Lower leg skin (tissue), 4 donors: ENCODE measurements at places on chromosomes 1 and 21.
A peak's percentile ranks its signal among the peaks of the same experiment; 100 is the strongest.

DNA sequence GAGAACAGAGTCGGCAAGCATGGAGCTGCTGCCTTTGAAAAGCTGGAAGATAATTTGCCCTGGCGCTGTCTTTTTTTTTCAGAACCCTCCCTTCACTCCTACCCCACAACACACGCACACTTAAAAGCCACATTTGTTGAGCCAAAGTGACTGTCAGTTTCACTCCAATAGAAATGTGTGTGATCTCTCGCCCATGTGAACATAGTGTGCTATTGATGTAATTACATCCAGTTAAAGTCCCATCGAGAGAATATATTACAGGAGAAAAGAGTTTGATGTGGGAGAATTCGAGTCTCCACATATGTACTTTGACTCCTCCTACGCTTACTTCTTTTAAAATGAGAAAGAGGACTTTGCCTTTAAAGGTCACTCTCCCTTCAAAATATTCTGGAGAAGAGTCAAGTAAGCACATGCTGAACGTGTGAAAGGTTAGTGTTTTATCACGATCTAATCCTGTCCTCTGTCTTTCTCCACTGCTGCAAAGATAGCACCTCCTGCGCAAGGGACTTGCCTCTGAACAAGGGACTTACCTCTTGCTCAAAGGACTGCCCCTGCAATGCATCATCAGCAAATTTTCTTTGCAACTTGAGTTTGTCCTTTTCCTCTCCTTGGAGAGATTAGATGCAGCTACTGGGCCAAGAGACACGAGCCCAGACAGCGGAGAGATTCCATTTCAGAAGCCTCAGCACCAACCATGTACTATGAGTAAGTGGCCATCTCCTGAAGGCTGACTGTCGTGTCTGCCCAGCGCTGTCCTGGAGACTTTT is 613.9 kb downstream of the PTPRU start:
- DNase-seq, result no peak

DNA sequence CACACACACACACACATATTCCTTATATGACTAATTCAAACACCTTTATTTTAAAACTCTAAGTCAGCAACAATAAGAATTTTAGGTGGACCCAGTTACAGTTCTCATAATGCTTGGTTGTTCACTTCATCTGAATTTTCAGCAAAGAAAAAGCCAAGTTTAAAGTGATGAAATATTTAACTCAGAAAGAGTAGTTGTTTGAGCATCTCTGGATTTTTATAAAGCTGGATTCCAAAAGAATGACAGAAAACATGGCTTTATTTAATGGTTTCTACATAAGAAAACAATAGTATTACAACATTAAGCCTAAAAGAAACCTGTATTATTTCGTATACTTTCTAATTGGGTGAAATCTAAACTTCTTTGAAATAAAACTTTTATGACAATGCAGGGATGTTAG is 54.2 kb upstream of the ADAMTS5 start:
- DNase-seq, result no peak

- no peak for DNase-seq
Observed at GRCh38 chr1:207504438-207504837, 8.5 kb downstream of the CR1 start.

DNA sequence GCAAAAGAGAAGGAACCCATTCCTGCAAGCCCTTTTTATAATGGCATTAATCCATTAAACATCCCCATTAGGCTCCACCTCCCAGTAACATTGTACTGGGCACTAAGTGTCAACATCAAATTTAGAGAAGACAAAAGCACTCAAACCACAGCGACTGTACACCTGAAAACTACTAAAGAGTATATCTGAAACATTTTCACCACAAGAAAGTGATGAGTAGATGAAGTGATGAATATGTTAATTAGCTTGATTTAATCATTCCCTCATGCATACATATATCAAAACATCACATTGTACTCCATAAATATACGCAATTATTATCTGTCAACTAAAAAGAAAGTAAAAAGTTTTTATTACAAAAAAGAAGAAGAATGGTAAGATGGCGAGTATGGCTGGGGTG is 26.4 kb downstream of the ACP6 start:
- no peak for DNase-seq

DNA sequence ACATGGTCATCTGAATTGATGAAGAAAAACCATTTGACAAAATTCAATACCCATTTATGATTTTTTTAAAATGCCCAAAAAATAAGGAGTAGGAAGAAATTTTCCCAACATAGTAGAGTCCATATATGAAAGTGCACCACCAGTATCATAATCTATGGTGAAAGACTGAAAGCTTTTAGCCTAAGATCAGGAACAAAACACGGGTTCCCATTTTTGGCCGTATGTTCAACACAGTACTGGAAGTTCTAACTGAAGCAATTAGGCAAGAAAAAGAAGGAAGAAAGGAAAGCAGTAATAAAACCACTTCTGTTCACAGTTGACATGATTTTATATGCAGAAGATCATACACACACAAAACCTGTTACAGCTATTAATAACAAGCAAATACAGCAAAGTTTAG is 227.8 kb upstream of the RAB4A start:
- DNase-seq, result no peak

GRCh38 chr1:227192163-227192562 is 126.1 kb downstream of the CDC42BPA start:
- peak; percentile 15 for DNase-seq

DNA sequence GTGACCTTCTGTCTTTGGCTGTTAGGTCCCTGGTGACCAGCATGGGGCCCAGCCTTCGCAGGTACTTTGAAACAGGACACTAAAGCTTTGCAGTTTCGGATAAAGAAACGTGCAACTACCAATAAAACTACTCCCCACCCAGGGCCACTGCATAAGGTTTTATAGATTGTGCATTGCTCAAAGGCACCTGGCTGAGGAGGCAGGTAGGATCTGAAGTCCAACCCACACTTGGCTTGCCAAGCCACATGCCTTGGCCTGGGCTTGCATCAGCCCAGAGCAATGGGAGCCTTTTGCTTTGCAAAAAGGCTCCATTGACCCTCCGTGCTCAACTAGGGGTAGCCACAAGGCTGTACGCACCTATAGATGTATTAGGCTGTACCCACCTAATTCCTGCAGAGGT is 84.4 kb upstream of the SYT6 start:
- DNase-seq, result no peak

DNA sequence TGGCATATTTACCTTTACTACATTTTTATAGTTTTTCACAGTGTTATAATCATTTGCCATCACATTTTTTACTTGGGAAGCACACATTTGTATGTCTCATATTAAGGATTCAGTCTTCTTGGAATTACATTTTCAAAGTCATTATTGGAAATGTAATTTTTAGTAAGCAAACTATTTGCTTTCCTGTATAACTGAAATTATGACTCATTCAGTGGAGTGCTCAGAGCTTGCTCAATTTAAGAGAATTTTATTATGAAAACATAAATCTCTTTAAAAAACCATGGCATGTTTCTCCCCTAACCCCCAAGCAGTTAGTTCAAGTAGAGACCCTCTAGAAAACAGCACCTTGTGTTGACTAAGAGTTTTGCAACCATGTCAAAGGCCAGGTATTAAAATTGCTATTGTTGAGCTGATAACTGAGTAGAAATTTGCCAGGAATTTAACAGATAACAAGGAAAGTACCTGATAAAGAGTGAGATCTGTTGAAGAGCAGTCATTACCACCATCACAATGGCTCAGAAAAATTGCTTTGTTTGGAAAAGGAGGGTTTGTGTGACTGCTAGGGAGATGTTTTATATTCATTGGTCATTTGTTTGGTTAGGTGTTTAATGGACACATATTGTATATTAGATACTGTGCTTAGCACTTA is 105.9 kb downstream of the KCNK2 start:
- DNase-seq, result no peak

- DNase-seq, result no peak
Observed at GRCh38 chr1:8201331-8201861, 116.5 kb upstream of the SLC45A1 start.

GRCh38 chr1:41679531-41679930 is 195.0 kb upstream of the EDN2 start:
- DNase-seq, result no peak

DNA sequence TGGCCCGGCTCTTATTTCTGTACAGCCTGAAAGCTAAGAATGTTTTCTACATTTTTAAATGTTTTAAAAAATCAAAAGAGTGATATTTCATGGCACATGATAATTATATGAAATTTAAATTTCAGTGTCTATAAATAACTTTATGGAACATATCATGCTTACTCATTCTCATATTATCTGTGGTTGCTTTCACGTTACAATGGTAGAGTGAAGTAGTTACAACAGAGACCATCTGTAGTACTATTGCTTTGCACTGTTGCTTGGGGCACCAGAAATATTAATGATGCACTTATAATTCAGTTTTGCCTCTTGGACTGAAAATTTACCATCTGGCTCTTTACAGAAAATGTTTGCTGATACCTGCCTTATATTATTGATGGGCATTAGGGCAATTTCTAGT is 481.6 kb downstream of the PLPP3 start:
- DNase-seq, result no peak

DNA sequence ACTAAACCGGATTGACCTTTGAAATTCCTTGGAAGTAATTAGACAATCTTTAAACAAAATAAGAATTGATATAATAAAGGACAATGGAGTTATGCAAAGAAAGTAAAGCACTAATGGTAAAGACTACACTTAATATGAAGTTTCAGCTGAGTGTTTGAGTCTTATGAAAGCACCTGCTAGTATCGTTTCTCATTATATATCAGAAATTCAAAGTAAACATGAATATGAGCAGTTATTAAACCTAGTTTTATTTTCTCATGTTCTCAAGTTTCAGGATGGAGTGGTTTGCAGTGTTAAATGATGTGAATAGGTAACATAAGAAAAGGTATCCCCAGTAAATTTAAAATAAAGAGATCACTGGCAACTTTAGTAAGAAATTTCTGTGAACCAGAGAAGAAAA is 188.6 kb downstream of the ZP4 start:
- no peak for DNase-seq

DNA sequence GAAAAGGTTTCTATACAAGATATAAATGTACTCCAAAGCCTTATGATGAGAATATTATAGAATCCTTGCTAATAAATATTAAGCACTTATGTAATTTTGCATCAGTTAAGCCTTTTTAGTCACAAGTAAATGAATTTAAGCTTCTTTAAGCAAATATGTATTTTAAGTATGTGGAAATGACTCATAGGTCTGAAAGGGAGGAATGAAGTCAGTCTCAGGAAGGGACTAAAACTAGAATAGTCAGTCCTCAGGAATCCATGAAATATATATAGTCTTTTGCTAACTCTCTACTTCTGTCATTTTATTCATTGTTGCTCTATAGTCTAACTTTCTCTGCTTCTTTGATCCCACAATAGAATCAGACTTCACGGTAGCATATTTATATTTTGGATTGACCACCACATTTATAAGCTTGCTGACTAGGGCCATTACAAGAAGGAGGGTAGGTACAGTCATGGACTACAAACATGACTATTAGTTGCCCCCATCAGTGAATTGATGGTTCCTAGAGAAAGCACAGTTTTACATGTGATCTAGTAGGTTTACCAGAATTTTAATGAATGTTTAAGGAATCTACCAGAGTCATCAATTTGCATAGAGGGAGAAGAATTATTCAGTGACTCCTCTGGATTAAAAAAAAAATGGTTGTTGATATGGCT is 20.2 kb upstream of the RABGGTB start:
- DNase-seq, result no peak

GRCh38 chr1:235943581-235944114 is 76.9 kb upstream of the LYST start:
- no peak for DNase-seq

DNA sequence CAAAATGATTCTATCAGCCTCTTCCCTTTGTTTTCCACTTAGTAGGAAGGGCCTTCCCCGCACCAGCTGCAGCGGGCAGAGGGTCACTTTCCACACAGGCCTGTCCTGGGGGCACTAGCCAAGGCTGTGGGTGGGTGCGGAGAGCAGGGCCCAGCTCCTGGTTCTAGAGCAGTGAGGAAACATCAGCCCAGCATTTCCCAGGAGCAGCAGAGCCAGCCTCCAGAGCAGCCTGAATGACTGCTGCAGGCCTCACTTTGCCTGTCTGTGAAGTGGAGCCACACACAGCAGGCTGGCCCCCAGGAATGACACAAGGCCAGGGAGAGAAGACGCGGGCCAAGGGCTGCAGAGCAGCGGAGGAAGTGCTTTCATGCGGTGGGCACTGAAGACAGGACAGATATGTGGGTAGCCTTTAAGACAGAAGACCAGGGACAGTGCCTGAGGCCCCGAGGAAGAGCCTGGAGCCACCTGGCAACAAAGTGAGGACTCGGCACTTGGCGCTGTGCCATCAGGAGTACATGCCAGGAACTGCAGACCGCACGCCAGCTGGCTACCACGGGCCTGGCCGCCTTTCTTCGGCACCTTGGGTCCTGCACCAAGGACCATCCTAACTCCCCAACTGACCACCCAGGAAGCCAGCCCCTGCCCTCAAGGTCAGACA is 42.0 kb downstream of the ACOT7 start:
- no peak for DNase-seq

DNA sequence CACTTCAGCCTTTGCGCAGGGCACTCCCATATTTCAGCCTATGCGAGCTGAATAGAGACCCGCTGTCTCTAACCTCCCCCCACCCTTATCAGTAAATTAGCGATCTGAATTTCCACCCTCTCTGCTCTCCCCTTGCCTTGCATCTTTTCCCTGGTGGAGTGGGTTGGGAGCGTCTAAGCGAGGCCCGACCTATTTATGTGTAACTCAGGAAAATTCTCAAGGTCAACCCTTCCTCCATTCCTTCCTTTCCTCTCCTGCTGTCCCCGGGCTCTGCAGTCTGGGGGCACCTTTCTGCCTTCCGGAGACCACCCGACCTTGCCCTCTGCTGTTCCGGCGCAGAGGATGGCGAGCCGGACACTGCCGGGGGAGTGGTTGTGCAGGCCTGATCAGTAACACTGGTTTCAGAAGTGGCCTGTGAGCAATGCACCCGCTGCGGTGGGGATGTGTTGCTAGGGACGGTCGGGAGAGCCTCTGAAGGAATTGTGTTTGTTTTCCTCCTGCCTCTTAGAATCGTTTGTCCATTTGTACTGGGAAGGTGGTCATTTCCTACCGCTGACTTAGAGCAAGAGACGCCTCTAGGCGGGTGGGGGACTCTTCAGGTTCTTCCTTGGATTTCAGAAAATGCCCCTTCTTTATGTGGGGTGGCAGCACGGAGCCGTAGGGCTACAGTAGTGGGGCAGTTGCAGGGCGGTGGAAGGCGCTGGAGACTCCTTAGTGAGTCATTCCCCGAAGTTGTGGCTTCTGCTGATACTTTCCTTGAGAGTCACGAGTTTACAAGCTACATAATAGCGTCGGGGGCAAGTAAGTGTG is 513 bp downstream of the MGST3 start:
- DNase-seq, result peak; percentile 94

GRCh38 chr1:198047913-198048312 is 108.9 kb upstream of the NEK7 start:
- no peak for DNase-seq

- no peak for DNase-seq
Observed at GRCh38 chr21:43867948-43868347, 2.9 kb downstream of the AGPAT3 start.
